ENCODE measurements at places on chromosomes 13 and 19.

DNA sequence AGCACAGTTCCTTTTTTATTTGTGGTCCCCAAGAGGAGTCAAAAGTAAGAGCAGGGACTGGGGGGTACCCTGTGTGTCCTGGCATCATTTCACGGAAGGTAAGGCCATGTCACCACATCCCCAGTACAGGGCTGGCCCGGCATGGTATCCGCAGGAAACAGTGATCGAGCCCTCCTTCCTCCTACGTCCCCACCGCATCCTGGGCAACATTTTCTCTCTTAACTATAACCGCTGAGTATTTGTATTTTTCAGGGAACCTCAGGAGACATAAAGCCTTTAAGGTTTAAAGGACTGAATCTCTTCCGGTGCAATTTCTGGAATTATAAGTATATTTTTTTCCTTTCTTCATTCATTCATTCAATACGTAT lies 13.6 kb upstream of the LATS2 start:
- DNase-seq: no peak

DNA sequence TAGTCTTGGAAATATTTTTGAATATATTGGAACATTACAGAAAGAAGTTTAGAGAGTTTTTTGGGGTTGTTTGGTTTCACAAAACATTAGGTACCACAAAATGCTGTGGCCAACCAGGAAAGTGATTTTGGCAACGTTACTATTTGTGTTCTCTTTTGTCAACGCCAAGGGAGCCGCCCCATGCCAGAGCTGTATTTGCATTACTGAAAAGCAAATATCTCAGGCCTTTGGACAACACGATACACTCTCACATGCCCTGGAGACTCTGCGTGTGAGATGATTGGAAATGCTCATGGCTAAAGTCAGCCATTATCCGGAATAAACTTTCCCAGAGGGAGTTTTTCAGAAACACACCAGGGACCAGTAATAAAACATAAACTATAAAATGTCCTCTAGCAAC lies 324.6 kb downstream of the SHISA2 start:
- DNase-seq: no peak

GRCh38 chr19:44615863-44616247 lies 2.5 kb downstream of the IGSF23 start:
- DNase-seq: no peak

GRCh38 chr13:50686551-50686950 lies 156.9 kb downstream of the DLEU7 start:
- DNase-seq: no peak

DNA sequence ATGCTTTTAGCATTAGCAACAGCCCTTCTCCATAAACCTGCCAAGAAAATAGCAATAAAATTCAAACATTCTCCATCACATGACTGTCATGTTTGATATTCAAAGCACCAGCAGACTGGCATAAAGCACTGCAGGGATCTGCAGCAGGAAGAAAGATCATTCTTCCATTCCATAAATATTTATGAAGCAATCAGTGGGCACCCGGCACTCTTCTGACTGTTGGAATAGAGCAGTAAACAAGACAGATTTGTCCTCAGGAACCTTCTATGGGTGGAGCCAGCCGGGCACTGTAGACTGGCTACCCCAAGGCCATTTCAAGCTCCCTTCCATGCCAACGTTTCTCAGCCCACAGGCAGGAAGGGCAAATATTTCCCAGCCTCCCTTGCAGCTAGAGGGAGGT lies 25.5 kb downstream of the PLA2G4C start:
- no peak for DNase-seq

DNA sequence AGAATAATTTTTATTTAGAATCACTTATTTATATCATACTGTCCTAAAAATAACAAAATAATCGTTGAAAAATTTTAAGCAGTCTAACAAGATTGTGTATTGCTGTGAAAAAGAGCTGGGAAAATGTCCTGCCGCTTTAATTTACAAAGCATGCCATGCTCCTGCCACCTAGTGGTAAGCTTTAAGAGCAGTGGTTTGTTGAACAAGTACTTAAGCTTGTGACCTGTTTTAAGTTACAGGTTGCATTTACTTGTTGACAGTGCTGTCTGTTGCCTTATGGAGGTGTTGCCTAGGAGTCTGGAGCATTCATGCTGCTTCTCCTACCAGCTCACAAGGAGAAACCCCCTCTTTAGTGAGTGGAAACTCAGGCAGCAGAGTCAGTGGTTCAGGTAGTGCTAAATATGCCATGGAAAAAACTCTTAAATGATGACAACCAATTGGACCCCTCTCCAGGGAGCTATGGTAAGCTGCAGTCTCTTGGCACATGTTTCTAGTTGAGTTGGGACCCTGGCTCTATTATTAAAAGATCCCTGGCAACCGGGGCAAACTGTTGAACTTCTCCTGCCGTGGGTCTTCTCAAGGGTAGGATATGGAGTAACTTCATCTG lies 68.4 kb downstream of the SPATA13 start:
- peak; percentile 70 for DNase-seq

- DNase-seq: no peak
Measured at GRCh38 chr19:22527554-22527953, 105.4 kb upstream of the ZNF98 start.

GRCh38 chr13:75554464-75554863 lies 4.9 kb downstream of the UCHL3 start:
- no peak for DNase-seq

- DNase-seq: no peak
Measured at GRCh38 chr19:19107654-19108053, 30.6 kb downstream of the TMEM161A start.

DNA sequence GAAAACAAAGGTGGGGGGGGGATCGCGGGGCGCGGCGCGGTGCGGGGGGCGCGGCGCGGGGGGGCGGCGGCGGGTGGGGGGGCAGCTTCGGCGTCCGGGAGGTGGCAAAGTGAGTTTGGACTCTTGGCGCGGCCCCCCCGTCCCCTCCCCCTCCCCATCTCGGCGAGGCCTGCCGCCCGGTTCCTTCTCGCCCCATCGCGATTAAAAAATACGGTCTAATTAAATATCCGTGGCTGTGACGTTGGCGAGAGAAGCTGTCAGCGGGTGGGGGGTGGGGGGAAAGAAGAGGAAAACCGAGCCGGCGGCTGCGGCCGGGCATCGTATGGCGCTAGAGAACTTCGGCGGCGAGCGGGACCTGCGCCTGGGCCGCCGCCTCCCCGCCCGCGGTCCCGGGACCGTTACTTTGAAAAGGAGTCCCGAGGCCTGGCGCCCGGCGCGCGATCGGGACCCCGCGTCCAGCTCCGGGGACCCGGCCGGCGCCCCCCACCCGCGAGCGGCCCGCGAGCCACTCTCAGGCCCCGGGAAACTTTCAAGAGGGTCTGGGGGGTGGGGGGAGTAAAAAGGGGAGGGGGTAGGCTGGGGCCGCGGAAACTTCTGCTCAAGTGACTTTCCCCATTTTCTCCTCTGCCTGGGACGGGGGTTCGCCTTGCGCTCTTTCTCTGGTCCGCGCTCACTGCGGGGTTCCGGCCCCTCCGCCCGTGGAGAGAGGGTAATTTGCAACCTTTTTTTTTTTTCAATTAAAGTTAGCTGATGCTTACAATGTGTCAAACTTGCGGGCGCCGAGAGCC lies 146.3 kb upstream of the ZNF536 start:
- no peak for DNase-seq

DNA sequence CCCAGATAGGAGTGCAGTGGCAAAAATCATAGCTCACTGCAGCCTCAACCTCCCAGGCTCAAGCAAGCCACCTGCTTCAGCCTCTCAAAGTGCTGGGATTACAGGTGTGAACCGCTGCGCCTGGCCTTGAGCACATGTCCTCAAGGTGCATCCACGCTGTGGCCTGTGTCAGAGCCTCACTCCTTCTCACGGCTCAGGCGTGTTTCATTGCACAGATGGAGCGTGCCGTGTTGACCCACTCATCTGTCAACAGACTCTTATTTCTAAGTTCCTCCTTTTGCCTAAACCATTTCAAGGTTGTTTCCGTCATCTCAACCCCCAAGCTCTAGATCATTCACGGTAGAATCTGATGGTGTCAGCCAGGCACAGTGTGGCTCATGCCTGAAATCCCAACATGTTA lies 28.2 kb downstream of the ATP8B3 start:
- DNase-seq: no peak

GRCh38 chr13:99864627-99864990 lies 107.0 kb downstream of the ZIC5 start:
- no peak for DNase-seq

- peak; percentile 59 for DNase-seq
Measured at GRCh38 chr13:23752111-23753001, 136.8 kb downstream of the MIPEP start.

GRCh38 chr19:51096473-51097165 lies 11.6 kb downstream of the CTU1 start:
- no peak for DNase-seq

Measured in WERI-Rb-1 (cell line).